COLO829 (cell line): ENCODE measurements at places on chromosomes 16 and 17.

GRCh38 chr17:57672971-57673370 is 72.1 kb downstream of the CCDC182 start:
- DNase-seq = no peak

GRCh38 chr16:86821895-86822294 is 243.5 kb downstream of the FOXL1 start:
- no peak for DNase-seq

GRCh38 chr17:76153640-76154039 is 12.6 kb upstream of the FOXJ1 start:
- no peak for DNase-seq

DNA sequence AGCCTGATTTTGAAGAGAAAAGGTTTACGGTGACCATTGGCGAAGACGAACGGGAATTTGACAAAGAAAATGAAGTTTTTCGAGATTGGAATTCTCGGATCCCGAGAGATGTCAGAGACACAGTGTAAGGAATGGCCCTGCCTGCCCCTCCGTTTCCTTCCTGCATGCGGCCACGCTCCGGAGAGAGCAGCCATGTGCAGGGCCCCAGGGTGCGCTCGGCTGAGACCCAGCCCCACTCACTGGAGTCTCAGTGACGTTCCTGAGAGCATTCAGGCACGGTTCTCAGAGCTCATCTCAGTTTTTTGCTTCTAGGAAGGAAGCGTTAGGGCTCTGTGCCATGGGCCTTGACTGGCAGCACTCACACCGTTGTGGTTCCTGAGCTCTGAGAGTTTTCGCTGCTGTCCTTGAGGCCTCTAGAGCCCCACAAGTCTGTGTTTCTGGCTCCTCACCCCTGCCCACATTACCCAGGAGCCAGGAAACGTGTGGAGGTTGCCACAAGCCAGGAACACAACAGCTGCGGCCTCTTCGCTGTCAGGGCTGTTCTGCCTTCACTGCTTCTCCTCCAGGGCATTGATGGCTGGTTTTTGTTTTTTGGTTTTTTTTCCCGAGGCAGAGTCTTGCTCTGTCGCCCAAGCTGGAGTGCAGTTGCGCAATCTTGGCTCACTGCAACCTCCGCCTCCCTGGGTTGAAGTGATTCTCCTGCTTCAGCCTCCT is 29.8 kb downstream of the ZC3H18 start:
- no peak for DNase-seq

DNA sequence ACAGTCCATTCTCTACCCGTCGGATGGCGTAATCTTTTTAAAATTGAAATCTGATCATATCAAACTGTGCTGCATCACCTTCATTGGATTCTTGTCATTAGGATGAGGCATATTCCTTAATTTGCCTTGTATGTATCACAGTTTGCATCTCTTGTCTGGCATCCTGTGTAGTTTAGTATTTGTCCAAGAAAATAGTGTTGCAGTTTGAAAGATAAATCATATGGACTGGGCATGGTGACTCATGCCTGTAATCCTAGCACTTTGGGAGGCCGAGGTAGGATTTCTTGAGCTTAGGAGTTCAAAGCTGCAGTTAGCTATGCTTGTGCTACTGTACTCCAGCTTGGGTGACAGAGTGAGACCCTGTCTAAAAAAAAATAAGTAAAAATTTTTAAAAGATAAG is 5.8 kb upstream of the RSL1D1 start:
- DNase-seq = no peak

DNA sequence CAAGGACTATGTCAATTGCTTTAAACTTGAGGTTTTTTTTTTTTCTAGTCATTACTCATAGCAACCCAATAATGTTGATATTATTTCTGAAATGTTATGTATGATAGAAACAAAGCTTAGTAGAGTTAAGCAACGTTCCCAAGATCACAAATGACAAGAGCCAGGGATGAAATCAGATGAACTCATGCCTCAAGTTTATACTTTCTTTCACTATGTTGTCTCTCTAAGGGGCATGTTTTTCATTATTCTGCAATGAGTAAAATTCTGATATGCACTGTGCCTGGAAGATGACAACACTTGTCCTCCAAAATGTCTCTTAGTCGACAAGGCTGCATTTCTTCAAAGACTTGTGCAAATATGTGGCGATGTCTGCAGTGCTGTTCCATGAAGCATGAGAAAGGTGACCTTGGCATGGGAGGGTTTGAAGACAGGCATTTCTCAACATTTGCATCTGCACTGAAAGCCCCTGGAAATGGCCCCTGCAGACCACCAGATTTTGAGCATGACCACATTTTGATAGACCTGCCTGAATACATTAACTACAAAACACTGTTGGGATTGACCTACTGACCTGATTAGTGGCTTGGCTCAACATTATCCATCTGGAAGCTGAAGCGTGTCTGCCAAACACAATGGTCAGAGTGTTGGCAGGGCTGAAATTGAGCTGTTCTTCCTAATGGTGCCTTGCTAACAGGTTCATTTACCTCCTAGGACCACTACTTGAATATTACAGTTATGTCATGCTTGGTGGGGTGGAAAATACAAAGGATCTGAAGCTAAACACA is 1027.5 kb downstream of the CDH11 start:
- DNase-seq = no peak

- DNase-seq = no peak
Observed at GRCh38 chr16:368388-369158, 1.8 kb downstream of the MRPL28 start.

- no peak for DNase-seq
Observed at GRCh38 chr17:33498069-33498468, 205.0 kb upstream of the ASIC2 start.

DNA sequence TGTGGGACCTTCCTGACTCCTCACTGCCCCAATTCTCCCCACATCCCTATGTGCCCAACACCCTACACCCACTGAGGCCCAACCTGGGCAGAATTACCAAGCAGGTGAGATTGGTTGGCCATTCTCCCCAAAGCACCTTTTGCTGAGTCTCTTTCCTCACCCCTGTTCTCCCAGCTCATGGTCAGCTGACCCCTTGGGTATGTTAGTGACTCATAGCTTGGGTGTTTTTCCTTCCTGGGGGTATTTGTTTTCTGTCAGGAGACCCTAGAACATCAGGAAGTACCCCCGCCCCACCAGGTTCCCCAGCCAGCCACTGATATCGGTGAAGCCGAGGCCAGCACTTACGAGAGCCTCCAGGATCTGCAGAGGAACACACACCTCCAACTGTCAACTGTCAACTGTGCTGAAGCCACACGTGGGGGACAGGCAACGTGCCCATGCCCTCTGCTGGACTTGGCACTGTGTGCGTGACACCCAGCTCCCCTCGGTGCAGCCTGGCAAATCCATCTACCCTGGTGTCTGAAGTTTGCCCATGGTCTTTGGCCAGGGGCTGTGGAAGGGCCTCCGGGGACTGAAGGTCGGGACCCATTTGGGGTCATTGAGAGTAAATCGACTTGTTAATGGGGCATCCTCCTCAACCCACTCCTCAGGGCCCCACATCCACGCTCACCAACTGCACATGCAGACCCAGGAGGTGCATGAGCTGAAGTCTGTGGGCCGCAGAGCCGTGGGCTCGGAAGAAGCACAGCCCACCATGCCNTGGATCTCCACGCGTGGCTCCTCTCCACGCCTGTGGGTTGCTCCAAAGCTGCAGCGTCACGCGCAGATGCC is 53.1 kb downstream of the METRNL start:
- no peak for DNase-seq

GRCh38 chr16:64545768-64546167 is 576.1 kb downstream of the CDH11 start:
- DNase-seq = no peak
